HCEC 1CT (cell line): ENCODE measurements at places on chromosomes 3 and 15.

GRCh38 chr15:95972041-95972553 lies 358.4 kb upstream of the NR2F2 start:
- peak; percentile 74 for DNase-seq

- no peak for DNase-seq
These were observed 40.5 kb upstream of the FRMD4B start for GRCh38 chr3:69426291-69426966.

GRCh38 chr15:79416876-79417275 lies 15.3 kb upstream of the MINAR1 start:
- DNase-seq = no peak

- DNase-seq = no peak
These were observed 65.1 kb upstream of the TSC22D2 start for GRCh38 chr3:150342896-150343467.

DNA sequence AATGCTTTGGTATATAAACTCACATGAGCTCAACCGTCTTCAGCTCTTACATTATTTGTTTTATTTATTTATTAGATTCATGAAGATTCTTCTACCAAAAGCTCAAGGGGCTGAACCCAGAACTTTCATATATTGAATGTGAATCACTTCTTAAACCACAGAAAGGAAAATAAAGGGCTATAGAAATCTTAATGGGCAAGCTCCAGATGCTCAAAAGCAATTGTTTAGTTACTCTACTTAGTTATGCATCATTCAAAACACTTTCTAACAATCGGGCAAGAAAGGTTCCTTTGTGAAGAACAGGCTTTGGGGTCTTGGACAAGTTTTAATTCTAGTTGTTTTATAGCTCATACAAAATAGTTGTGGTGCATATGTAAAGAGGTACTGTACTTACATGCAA lies 380.2 kb downstream of the TIGIT start:
- no peak for DNase-seq
